ENCODE measurements at places on chromosomes 3 and 15.

- no peak for DNase-seq
These were observed 795 bp downstream of the MCM2 start for GRCh38 chr3:127598841-127599570.

DNA sequence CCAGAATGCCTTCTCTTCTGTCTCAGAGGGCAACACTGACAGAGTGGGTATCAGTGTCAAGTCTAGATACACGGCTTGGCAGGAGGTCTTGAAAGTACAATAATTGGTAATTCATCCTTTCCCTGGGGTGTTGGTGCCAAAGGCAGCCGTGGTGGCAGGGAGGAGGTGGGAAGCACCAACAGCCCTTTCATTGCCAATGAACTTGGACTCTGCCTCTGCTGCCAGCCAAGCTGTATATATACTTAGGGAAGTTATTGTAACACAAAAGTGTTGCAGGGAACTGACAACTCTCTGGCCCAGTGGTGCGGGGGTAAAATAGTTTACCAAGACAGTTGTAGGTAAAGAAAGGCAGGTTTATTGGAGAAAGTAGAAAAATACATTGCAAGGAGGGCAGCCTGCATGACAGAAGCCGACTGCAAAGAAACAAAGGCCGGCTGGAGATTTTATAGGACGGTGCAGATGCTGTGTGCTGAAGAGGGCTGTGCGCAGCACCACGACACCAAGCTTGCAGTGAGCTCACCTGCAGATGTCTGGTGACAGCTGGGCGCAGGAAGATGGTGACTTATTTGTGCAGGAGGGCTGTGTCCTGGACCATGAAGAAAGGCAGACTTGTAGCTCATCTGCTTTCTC lies 4.0 kb upstream of the FAM3D start:
- no peak for DNase-seq

DNA sequence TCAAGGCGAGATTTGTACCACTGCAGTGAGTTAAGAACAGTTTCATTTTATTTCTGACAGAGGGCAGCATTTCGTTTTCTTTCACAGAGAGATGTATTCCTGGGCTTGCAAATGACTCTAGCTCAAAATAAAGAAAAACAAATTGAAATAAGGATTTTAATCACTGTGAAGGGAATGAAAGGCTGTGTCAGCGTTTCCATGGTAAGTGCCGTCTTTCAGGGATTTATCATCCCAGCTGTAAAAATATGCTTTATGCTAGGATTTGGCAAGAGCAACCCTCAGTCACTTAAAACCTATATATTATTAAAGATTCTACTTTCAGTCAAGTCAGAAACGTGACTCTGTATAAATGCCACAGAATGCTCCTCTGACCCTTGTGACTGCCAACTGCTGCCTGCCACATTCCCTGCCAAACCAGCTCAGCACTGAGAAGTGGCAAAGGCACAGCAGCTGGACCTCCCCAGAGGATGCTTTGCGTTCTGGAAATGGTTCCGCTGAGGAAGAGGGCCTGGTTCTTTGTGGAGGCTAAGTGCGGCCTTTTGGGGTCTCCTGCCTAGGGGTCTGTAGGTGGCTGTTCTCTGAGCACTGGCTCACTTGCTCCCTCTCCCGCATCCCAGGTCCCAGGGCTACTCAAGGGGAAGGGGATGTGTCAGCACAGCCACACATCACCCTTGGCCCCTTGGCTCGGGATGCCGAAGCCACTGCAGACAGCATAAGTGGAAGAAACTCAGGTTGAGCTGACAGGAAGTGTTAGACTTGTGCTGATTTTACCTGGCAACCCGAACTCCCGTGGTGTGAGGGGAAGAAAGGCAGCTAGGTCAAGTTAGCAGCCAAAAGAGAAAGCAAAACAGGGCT lies 56.6 kb upstream of the POMGNT2 start:
- no peak for DNase-seq

DNA sequence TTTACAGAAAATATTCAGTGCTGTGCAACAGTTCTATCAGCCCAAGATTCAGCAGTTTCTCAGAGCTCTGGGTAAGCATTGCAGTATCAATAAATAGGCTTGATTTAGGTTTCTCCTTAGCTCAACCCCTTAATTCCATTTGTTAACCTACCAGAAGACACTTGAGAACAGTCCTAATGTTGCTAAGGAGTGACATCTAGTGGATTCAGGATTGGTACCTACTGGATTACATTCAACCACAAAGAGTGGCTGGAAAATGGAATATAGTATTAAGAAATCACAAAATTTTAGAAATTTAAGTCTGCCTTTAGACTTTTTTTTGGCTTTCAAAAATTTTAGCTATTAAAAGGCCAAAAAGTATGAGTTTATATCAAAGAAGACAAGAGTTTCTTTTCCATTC lies 34.7 kb downstream of the POLG start:
- DNase-seq: no peak

DNA sequence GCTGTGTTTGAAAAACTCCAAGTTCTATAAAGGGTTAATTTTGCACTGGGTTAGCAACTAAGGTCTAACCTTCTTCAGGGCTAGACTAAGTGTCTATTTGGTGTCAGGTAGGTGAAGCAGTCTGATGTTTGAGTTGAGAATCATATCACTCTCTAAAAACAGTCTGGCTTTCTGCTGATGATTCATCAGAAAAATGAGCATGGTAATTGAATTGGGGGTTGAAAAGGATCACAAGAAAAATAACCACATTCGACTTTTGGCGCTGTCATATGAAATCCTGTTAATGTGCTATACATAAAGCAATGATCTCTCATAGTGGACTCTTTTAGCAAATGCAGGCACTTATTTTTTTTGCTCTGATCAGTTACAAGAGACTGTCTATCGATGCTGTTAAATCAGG lies 242.2 kb upstream of the AZI2 start:
- no peak for DNase-seq

GRCh38 chr3:125119752-125120378 lies 64.1 kb upstream of the HEG1 start:
- DNase-seq: no peak

- no peak for DNase-seq
These were observed 27.3 kb downstream of the STARD5 start for GRCh38 chr15:81296673-81297072.

GRCh38 chr3:193790086-193790990 lies 197.3 kb downstream of the OPA1 start:
- no peak for DNase-seq

DNA sequence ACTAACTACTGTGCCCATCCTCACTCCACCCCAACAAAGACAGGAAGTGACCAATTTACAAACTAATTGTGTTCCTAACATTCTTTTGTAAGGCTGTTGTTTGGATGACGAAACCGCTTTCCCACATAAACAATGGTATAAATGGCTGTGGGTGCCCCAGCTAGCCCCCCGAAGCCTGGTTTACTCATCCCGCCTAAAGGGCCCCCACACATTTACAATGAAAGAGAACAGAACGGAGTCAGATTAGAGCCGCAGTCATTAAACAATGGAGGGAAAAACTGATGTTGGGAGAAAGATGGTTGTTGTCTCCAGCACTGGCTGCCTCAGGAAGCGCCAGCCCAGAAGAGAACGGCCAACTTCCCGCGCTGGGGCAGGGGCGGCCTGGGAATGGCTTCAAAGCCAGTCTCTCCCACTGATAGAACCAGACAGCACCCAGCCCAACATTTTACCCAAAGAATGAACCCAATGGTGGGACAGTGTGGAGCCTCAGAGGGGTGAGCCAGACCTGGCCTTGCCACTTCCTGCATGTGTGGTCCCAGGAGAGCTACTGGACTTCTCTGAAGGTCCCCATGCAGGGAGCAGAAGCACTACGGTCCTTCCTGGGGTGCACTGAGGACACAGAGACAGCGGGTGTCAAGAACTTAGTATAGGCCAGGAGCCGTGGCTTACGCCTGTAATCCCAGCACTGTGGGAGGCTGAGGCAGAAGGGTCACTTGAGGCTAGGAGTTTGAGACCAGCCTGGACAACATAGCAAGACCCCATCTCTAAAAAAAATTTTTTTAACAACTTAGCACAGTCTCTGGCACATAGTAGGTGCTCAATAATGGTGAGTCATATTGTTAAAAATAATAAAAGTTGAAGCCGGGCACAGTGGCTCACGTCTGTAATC lies 75.8 kb upstream of the GATA2 start:
- DNase-seq: no peak

DNA sequence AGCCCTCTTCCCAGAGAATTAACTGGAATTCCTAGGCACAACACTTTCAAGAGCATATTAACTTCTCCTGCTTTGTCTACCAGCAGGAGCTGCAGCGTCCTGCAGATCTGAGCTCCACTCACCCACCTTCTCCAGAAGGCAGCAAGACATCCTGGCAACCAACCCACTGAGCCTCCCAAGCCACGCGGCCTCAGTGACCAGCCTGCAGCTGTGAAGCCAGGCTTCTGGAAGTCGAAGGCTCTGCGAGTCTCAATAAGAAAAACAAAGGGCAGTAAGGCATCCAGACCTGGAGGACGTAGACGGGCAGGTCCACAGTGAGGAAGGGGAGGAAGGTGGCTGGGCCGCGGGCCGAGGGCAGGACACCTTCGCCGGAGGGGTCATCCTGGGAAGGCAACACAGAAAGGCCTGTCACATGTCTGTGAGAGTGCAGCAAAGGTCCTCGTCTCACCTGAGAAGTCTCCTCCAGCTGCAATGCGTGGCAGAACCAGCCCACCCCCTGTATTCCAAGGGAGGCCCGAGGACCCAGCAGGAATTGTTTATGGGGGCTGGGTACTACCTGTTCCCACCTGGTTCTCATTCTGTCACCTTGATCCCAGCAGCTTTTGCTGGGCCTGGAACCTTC lies 36.2 kb downstream of the ZXDC start:
- DNase-seq: no peak

DNA sequence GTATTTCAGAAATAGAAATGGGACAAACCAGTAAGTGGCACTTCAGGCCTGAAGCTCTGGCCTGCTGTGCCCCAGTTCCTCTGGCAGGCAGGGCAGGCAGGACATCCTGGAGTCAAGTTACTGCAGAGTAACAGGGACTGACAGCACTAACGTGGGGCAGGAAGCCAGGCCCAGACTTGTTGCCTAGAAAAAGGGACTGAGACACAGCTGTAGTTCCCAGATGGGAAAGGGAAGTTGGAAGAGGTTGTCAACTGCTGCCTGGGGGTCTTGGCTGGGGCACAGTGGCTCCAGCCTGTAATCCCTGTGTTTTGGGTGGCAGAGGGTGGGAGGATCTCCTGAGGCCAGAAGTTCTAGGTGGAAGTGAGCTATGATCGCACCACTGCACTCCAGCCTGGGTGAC lies 171.9 kb downstream of the FMN1 start:
- DNase-seq: peak; percentile 77

DNA sequence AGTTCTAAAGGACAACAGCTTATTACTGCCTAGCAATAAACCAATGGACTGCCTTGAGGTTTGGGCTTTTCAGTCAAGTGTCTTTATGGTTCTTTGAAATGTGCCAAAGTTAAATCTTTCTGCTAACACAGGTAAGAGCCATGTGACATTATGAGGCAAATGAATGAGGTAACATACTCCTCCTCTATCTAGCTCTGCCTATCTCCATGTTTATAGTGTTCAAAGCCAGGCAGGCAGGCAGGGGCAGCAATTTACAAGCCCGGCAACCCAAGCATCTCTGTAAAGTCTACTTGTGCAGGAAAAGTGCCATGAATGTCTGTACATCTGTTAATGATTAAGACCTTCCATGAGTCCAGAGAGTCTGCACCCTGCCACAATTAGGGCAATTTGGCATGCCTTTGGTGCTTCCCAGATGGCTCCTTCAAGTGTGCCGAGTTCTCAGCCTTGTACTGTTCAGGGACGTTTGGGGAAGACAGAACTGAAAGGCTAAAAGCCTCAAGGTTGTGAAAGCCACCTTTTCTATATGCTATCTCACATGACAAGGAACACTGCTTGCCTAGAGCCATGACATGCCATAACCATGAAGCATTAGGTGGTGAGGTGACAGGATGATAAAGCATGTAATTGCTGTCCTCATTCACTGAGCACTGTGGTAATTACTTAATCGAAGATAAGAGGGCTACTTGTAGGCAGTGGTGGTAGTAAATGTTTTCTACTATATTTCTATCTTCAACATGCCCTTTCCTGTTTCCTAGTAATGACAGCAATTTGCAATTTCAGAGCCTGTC lies 41.4 kb upstream of the EIF1B start:
- DNase-seq: no peak

GRCh38 chr3:137121704-137122314 lies 164.0 kb downstream of the IL20RB start:
- peak; percentile 11 for DNase-seq

DNA sequence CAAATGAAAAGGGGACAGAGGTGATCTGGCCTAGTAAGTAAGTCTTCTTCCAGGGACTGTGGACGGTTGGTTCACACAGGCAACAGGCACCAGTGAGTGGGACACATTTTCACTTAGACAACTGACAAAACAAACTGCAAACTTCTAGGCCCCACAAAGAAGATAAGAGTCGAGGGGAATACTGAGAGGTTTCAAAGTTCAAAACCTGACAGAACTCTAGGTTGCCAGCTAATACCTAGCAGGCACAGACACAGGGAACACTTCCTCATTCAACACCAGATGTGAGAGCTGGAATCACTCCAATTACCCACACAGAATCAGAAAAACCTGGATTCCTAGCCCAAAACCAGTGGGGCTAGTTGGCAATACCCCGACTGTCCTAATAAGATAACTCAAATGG lies 621.7 kb downstream of the ZPLD1 start:
- DNase-seq: no peak

- DNase-seq: no peak
These were observed 153.4 kb upstream of the SMAD3 start for GRCh38 chr15:66912001-66912400.
